Hematopoietic multipotent progenitor cell treated with erythropoietin and hydrocortisone succinate and interleukin-3 and kit ligand, for 4 days (in vitro differentiated cells): ENCODE measurements at places on chromosomes 1 and 21.

GRCh38 chr21:21200939-21201615 lies 202.9 kb downstream of the NCAM2 start:
- peak; percentile 32 for DNase-seq

GRCh38 chr21:41957991-41958766 lies 4.4 kb upstream of the C2CD2 start:
- peak; percentile 29 for DNase-seq

GRCh38 chr1:112544011-112544688 lies 35.4 kb downstream of the WNT2B start:
- DNase-seq: no peak

DNA sequence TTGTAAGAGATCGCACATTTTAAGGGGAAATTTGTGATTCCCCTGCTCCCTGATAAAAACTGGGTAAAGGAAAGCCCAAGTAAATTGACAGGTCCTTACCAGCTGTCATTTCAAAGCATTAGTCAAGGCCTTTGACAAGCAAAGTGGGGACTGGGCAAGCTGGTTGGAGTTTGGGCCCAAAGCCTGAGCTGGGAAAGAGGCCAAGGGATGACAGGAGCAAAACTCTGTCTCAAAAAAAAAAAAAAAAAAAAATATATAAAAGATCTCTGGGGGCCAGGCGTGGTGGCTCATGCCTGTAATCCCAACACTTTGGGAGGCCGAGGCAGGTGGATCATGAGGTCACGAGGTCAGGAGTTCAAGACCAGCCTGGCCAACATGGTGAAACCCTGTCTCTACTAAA lies 36.9 kb downstream of the SLC2A1 start:
- no peak for DNase-seq

GRCh38 chr1:168568346-168568745 lies 8.1 kb upstream of the XCL1 start:
- no peak for DNase-seq

DNA sequence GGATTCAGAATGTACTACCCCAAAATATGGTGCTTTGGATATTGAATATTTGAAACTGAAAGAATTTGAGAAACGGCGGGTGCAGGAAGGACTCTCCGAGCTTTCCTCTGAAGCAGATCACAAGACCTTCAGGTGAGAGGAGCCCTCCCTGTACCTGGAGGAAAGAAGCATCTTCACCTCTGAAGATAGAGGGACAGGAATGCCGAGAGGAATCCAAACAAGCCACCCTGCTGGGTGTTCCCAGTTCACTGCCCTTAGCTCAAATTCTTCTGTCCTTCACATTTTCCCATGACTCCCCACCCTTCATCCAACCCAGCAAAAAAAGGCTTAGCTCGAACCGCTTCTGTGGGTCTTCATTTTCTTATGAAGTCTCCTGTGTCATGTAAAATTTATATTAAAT lies 18.2 kb upstream of the PADI2 start:
- no peak for DNase-seq

DNA sequence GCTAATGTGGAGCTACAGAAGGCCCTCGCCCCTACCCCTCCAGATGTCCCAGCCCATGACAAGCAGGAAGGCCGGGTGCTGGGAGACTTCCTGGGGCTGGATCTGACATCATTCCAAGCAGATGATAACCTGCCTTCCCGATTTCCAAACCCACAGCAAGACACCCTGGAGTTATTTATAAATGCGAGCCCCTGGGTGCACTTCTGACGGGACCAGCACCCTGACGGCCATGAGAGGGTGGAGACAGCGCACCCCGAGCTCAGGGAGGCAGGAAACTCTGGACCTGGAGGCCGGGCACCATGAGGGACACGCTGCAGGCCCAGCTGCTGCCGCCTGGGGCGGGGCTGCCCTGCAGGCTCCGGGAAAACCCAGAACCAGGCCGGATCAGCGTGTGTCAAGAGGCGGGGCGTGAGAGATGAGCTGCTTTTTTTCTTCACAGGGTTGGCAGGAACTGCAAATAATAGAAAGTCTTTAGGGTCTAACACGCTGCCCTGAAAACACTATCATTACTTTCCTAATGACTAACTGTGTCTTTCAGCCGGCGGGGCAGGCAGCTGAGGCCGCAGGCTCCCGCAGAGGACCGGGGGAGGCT lies 2.5 kb upstream of the PCBP3 start:
- no peak for DNase-seq

DNA sequence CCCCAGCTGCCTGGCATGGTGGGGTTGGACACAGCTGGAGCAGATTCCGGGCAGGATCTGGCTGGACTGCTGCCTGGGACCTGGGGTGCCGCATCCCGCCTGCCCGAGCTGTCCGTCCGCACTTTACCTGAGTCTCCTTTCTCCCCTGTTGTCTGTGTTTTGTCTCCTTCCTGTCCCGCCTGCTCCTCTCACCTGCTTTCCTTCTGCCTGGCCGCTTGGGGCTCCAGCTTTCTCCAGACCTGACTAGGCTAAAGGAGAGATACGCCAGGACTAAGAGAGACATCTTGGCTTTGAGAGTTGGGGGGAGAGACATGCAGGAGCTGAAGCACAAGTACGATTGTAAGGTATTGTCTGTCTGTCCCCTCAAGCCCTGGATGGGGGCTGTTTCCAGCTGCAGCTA lies 73.3 kb downstream of the ARHGEF10L start:
- no peak for DNase-seq

DNA sequence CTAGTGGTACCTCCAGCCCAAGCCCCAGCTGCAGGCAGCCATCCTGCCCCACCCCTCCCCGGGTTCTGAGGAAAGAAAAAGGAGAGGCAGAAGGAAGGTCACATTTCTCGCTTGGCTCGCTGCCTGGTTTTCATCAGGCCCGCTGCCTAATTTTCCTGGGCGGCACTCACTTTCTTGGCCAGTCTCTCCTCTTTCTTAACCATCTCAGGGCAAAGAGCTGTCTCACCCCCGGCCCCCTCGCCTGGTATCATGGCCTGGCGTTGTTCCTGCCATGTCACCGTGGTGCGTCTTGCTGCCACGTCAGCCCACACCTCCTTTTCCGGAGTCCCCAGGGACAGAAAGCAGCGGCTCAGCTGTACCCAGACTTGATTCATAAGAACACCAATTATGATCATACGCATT lies 26.6 kb upstream of the CASZ1 start:
- no peak for DNase-seq

DNA sequence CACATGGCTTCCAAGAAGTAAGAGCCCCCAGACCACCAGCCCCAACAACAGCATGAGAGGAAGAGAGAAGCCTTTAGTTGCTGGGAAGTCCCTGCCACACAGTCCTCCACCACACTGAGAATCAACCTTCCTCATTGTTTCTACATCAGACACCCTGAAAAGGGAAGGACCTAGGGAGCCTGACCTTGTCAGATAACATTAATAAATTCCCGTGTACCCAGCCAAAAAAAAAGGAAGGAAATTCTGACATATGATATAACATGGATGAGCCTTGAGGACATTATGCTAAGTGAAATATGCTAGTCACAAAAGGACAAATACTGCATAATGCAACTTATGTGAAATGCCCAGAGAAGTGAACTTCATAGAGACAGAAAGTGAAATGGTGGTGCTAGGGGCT lies 65.6 kb upstream of the ARHGAP29 start:
- peak; percentile 64 for DNase-seq

DNA sequence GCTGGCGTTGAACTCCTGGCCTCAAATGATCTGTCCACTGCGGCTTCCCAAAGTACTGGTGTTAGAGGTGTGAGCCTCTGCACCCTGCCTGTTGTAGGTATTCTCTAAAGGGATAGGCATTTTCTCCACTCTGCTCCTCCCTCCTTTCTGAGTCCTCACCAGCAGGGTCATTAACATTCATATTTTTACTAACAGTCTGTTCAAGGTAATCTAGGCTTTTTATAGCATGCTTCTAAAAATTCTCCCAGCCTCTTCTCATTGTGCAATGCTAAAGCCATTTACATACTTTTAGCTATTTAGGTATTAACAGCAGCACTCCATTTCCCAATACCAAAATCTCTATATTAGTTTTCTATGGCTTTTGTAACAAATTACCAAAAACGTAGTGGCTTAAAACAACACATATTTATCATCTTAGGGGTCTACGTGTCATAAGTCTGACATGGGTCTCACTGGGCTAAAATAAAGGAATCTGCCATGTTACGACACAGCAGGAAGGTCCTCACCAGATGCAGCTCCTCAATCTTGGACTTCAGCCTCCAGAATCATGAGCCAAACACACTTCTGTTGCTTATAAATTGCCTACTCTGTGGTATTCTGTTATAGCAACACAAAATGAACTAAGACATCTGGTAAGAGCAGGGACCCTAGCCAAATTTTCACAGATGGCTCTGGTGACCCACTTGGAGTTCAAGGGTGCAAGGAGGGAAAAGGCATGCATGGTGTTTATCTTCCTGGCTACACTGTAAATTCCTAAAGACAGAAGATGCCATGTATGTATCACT lies 2.9 kb upstream of the SLC2A7 start:
- no peak for DNase-seq

DNA sequence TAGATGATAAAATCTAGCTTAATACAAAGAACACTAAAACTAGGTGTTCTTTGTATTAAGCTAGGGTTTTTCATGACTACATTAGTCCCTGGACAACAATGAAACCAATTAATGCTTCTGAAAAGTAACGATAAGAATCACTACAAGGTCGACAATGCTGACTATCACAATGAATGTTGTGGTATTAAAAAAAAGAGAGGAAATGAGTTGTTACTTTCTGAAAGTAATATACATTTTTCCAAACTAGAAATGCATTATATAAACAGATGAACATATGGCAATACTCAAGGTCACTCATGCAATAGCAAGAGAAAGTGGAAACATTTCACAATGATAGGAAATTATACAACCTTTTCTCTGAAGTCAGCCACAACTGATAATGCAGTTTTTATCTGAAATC lies 19.0 kb downstream of the DPH5 start:
- DNase-seq: peak; percentile 67

GRCh38 chr1:76690766-76691165 lies 176.5 kb upstream of the ST6GALNAC5 start:
- DNase-seq: no peak

GRCh38 chr1:66413136-66413837 lies 120.7 kb upstream of the SGIP1 start:
- peak; percentile 77 for DNase-seq

- no peak for DNase-seq
Observed at GRCh38 chr1:94636624-94637023, 95.1 kb upstream of the F3 start.

- DNase-seq: no peak
Observed at GRCh38 chr1:234724516-234725176, 114.7 kb upstream of the IRF2BP2 start.

DNA sequence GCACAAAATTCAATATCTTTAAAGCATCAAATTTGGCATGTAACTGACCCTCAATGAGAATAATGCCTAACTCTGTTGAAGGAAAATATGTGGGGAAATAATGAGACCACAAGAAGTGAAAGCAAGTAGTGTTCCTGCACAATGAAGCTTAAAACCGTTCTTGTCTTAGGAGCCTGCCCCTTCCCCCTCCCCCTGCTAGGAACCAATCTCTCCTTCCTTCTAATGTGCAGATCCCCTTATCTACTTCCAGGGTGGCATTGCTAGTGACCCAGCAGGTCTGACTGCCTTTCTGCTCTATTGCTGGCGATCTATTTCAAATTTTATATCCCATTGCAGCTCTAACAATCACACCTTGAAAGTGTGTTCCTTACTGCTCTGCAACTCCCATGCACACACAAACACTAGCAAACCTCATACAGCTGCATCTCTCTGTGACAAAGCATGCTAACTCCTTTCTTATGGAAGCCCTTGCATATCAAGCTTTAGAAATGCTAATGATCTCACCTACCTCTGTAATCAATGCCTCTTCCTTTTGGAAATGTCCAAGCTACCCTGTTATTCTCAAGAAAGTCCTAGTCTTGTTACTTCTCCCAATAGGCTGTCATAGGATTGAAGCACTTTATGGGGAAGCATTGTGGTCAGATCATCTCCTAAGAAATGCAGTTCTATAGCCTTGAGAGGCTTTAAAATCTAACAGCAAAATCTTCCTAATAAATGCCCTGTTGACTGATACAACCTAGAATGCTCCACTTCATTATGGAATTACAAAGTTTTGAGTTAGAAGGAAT lies 26.5 kb downstream of the BCL9 start:
- peak; percentile 31 for DNase-seq

DNA sequence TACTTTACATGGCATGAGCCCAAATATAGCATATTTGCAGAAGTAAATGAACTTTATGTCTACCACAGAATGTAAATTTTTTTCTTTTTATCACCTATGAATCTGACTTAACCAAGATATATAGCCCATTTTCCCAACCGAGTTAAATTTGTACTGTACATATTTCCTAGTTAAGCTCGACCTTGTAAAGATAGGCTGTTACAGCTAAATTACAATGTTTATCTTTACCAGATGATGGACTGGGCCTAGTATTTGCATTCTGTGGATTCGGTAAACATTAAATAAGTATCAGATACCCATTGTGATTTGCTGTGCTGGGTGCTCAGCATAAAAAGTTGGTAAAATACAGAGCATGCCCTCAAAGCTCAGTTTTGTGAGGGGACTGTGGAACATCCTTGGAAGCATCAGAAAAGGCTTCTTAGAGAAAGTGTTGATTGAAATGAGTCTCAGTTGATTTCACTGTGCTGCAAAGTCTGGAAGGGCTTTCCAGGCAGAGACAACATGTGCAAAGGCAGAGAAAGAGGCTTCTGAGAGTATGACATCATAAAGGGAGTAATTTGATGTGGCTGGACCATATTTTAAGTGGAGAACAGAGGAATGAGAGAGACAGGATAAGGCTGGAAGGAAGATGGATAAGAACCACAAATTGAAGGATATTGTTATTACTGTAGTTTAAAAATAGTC lies 27.4 kb downstream of the MORC3 start:
- DNase-seq: no peak

DNA sequence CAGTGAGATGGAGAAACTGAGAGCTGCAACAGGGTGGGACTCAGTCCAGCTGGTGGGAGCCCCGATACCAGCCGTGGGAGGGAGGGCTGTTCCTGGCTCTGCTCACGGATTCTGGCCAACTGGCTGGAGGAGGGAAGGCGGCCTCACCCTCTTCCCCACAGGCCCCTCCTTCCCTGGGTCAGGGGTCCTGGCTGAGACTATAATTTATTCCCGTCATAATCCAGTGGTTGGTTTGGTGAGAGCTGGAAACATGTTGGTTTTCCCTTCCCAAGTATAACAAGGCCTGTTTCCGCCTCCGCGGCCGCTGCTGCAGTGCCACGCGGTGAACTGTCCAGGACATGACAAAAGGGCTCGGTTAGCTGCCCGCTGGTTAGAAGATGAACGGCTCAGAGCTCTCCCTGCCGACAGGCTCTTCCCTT lies 10.0 kb downstream of the PTPRF start:
- no peak for DNase-seq

- DNase-seq: no peak
Observed at GRCh38 chr1:170068923-170069322, 5.6 kb downstream of the KIFAP3 start.

- no peak for DNase-seq
Observed at GRCh38 chr21:38787461-38788274, 18.1 kb upstream of the ETS2 start.
